CD8-positive, alpha-beta T cell (primary cell): ENCODE measurements at places on chromosomes 16 and 17.

DNA sequence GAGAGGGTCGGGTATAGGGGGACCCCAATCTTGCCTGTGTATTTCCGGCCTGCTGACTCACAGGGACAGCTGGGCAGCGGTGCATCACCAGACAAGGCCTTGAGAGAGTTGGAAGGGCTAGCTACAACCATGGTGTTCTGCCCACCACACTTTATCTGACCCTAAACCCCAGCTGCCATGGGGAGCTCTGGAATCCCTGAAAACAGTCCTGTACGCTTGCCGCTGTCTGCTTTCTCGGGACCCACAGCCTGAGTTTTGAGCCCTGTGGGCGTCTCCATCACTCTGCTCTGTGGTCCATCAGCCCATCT is 100.4 kb upstream of the GSE1 start:
- DNase-seq, result no peak

DNA sequence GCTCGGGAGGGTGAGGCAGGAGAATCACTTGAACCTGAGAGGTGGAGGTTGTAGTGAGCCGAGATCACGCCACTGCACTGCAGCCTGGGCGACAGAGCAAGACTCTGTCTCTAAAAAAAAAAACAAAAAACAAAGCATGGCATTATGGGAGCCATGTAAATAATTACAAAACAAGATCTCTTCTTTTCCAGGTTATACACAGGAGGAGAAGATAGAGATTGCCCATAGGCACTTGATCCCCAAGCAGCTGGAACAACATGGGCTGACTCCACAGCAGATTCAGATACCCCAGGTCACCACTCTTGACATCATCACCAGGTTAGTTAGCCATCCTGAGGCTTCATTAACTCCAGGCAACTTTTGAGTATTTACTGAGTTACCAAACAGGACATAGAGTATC is 52.1 kb upstream of the ABCC11 start:
- DNase-seq, result no peak

GRCh38 chr17:55889271-55889670 is 138.4 kb downstream of the PCTP start:
- no peak for DNase-seq

DNA sequence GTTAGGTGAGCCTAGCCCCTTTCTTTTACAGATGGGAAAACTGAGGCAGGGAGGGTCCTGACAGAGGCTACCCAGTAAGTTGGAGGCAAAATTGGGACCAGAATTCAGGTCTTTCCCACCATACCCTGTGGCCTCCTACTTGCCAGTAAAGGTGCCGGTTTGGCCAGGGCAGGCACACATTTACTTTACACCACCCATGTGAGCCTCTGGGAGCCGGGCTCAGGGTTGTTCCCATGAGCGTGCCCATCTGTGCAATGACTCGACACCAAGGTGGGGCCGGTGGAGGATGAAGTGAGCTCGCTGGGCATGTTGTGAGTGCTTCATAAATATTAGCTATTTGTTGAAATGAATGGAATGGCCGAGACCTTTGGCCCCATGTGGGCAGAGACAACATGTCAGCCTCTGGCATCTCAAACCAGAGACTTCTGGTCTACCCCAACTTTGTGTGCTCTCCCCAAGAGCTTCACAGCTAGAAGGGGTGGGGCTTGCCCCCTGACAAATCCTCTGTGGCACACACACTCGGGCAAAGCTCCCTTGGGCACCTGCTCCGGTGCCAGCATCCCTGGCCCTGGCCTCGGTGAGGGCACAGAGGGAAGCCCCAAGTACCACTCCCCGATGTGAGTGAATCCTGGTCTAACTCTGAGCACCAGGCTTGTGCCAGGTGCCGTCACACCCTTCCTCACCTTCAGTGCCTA is 60.1 kb downstream of the SRCIN1 start:
- no peak for DNase-seq

GRCh38 chr16:20906341-20907255 is 6.0 kb downstream of the LYRM1 start:
- no peak for DNase-seq

GRCh38 chr17:39071573-39071972 is 79.9 kb downstream of the PLXDC1 start:
- no peak for DNase-seq

- no peak for DNase-seq
Observed at GRCh38 chr17:28057731-28058246, 15.3 kb downstream of the NLK start.

- no peak for DNase-seq
Observed at GRCh38 chr17:32802306-32802705, 74.6 kb downstream of the MYO1D start.

DNA sequence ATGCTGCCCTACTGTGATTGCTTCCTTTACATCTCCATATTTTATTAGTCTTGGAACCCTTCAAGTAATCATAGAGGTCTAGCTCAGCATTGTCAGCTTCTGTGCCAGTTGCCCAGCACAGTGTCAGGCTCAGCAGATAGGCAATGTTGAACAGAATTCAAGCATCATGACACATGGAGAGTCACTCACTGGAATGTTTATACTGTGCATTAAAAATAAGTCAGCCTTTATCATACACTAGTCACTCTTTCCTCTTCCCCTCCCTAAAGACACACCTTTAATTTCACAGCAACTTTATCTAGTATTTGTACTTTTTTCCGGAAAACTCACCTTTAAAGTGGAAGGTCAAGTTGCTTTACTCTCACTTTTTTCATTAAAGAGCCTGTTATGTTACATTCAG is 253.8 kb upstream of the CDH11 start:
- no peak for DNase-seq

GRCh38 chr16:79360267-79360666 is 240.3 kb downstream of the MAF start:
- no peak for DNase-seq

DNA sequence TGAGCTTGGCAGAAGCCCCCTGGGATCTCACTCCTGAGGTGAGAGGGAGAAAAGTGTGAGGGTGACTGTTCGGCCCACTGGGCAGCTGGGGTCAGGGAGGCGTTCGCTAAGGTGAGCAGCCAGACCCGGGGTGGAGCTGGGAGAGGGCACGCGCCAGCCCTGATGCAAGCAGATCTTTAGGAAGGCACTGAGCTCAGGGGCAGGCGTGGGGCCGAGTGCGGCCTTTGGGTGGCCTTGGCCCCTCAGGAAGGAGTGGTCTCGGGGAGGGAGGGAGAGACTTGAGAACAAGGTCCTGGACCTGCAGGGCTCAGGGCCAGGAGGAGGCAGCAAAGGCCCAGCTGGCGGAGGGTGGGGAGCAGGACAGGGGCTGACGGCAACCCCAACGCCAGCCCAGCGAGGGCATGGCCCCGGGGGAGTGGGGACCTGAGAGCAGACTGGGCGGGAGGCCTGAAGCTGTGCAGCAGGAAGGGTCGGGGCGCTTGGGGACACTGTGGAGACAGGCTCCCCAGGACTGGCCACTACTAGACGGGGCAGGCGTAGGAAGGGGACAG is 14.5 kb upstream of the WDR45B start:
- DNase-seq, result no peak

DNA sequence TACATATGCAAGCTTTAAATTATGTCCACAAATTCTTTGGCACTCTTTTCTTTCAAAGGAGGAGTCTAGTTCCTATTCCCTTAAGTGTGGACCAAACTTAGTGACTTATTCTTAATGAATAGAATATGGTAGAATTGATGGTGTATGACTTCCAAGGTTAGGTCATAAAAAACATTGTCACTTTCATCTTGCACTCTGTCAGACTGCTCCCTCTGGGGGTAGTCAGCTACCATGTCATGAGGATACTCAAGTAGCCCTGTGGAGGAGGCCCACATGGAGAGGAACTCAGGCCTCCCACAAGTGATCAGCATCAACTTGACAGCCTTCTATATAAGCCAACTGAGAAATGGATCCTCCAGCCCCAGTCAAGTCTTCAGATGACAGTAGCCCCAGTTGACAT is 58.0 kb upstream of the SCNN1B start:
- no peak for DNase-seq

GRCh38 chr17:28475151-28475900 is 1.9 kb downstream of the SLC13A2 start:
- no peak for DNase-seq

DNA sequence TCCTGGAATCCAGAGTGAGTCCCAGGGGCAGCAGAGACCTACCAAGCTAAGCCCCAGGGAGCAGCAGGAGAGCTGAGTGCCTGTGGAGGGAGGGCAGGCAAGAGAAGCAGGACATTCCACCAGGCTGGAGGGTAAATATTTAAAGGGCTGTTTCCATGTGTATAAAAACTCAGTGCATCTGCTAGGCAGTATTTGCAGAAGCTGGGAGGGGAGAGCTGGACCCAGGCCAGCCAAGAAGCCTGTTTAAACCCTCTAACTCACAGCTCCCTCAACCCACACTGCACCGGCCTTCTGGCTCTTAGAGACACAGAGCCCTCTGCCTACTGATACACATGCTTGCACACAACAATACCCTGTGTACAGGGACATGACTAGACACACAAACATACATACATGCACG is 22.5 kb upstream of the TMEM132E start:
- DNase-seq, result no peak

- DNase-seq, result no peak
Observed at GRCh38 chr16:11205754-11206581, 50.0 kb downstream of the SOCS1 start.

DNA sequence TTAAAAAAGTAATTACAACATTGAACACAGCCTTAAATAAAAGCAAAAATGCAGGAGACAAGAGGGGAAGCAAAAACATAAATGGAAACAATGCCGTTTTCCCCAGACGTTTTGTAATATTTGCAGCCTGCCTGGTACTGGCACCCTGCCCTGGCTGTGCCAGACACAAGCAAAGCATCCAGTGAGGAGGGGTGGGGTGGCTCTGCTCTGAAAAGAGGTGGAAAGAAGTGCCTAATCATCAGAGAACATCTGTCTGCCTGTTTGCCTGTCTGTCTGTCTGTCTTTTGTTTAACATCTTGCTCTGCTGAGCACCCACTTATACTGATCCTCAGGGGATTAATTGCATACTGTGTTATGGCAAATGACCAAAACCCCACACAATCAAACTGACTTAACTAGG is 62.7 kb downstream of the C16orf82 start:
- DNase-seq, result no peak

DNA sequence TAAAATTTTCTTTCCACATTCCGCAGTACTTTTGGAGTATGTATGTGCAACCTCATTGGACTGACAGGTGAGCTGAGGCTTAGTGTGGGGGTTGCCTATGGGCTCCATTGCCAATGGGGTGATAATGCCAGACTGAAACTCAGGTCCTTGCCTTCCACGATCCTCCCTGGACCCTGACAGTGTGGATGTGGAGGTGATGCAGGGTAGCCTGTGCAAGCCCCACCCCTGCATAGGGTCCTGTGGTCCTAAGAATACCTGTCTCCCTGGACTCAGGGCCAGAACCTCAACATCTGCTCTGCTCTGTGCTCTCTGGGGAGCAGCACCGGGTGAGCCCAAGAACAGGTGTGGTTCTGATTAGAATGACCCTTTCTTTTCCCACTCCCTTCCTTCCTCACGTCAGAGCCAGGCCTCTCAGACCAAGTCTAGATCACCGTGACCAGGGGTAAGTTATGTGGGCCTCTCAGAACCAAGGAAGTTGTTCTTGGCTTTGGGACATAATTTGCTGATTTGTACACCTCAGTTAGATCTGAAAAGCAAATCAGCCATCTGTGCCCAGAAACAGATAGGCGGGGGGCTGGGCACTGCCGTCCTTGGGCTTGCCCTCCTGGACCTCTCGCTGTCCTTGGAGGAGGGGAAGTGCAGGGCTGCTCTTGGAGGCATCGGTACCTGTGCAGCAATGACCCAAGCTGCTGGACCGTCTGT is 8.4 kb upstream of the TNS4 start:
- DNase-seq, result no peak

DNA sequence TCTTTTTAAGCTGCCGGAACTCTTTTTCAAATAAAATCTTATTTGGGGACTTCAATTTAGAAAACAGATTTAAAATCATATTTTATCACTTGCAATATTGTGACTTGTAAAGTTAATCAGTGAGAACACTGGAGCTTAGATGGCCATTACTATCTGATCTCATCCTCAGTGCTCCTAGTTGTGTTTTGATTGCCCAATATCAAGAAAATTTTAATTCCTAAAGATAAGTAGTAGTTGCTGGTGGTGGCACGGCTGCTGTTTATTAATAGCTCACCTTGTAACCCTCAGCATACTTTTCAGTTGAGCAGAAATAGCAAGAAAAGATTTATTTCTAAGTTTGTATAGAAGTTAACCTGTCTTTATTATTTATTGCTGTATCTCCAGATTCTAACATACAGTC is 124.0 kb downstream of the NLK start:
- no peak for DNase-seq

- DNase-seq, result no peak
Observed at GRCh38 chr17:78337244-78338109, 22.4 kb downstream of the SOCS3 start.

DNA sequence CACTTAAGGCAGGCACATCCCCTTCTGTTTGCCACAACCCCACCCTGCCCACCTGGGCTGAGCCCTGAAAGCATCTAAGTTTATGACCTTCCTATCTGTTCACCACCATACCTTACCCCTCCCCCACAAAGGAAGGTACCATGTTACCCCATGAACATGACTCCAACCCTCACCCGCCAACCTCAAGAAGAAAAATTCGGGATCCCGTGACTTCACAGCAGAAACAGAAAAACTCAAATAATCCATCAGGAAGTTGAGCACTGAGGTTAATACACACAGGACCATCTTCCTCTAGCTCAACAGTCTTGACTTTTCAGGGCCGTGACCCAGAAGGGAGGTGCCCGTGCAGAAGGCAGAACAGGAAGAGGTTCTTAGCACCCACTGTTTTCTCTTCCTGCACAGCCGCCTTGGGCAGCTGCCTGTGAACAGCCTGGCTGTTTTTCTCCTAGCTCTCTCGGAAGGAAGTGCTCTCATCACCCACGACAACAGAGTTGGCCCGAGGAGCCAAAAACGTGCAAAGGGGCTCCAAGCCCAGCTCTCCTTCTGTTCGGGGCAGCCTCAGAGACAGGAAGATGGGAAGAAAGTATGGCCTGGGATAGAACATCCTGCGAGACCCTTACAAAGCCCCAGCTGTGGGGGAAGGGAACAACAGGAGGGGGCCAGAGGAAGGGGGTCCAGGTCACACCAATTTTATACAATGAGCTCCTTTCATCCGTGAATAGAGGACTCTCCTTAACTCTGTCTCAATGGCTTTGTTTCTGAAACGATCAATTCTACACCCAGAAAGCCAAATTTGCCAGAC is 101.1 kb downstream of the XYLT1 start:
- peak; percentile 94 for DNase-seq

- no peak for DNase-seq
Observed at GRCh38 chr16:78005881-78006280, 16.5 kb upstream of the CLEC3A start.

DNA sequence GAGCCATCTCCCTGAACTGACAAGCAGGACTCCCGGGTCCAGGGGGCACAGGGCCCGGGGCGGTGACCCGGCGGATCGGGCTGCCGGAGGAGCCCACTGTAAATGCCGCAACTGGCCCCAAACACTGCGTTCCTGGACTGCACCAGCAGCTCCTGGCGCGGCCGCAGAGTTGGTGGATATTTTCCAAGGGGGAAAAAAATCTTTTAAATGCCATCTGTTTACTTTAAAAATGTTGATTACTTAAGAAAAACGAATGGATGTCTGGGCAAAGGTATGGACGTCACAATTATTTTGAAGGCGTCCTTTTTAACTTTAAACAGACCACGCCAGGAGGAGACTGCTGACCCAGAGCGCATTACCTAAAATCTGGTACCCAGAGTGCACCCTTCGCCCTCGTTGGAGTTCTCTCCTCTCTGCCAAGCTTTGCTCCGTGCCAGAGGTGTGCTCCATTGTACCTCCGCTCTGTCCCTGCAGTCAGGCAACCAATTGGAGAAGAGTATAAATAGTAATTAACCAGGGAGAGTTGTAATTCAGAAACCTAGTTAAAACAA is 3.4 kb downstream of the HS3ST3B1 start:
- DNase-seq, result no peak
